ENCODE measurements at places on chromosomes 7 and 10.
A peak's percentile ranks its signal among the peaks of the same experiment; 100 is the strongest.

GRCh38 chr10:131474416-131474815 is 162.9 kb upstream of the TCERG1L start:
- DNase-seq, result no peak

DNA sequence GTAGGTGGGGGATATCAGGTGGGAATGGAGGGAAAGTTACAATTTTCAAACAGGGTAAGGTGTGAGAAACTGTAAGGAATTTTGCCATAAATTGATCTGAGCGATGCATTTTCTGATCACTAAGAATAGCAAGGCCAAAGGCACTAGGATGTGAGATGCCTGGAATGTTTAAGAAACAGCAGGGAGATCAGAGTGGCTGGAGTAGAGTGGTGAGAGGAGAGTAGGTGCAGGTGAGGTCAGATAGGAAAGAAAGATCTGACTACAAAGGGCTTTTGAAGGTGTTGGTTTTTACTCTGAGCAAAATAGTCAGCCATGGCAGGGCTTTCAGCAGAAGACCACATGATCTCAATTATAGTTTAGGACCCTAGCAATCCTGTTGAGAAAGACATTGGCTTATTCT is 55.0 kb downstream of the HDAC9 start:
- DNase-seq, result no peak

DNA sequence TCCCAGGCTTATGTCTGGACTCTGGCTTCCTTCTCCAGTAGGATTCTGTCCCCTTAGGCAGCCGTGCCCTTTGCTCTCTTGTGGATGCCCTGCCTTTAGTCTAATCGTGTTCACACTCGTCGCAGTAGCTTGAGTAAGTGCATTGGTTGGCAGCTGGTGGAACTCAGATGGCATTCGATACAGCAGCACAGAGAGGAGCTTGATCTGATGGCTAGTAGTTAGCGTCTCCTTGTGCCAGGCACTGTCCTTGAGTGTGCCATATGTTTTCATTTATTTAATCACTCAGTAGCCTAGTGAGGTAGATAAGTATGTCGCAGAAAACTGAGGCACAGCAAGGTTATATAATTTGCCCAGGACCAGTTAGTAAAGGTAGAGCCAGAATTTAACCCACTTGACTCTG is 18.2 kb upstream of the PARP12 start:
- DNase-seq, result no peak

DNA sequence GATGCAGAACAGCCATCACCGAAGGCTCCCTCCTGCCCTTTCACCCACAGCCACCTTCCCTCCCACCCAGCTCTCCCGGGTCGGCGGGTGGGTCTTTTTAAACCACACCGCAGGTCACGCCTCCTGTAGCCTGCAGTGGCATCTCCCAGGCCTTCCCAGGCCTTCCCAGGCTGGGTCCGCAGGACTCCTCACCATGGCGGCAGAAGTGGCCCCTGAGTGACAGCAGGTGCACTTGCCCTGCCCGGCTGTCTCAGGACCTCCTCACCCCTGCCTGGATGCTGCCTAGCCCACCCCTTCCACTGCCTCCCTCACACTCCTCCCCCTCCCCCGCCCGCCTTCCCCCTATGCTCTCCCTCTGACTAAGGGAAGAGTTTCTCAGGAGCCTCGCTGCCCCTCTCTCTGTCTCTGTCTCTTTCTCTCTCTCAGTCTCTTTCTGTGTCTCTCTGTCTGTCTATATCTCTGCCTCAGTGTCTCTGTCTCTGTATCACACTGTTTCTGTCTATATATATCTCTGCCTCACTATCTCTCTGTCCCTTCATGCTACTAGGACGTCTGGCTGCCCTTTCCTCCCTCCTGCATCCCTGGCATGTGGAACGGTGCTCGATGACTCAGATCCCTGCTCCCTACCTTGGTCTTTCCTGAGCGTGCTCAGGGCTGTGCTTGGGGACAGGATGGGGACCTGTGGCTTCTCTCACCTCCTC is 57.5 kb downstream of the GLRX3 start:
- no peak for DNase-seq

DNA sequence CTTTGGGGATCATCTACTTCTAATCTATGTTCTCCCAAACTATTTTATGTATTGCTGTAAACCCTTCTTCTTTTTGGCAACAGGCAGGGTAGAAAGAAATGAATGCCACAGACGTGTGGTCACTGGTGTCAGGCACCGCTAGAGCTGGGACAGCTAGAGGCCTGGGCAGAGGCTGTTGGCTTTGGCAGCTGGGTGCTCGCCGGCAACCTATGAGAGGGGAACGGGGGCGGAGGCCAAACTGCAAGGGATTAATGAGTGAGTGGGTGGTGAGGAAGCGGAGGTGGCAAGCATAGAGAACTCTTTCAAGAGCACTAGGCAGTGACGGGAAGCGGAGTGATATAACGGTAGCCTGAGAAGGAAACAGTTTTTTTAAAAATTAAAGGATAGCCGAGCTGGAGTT is 78.5 kb downstream of the CREB5 start:
- DNase-seq, result no peak

DNA sequence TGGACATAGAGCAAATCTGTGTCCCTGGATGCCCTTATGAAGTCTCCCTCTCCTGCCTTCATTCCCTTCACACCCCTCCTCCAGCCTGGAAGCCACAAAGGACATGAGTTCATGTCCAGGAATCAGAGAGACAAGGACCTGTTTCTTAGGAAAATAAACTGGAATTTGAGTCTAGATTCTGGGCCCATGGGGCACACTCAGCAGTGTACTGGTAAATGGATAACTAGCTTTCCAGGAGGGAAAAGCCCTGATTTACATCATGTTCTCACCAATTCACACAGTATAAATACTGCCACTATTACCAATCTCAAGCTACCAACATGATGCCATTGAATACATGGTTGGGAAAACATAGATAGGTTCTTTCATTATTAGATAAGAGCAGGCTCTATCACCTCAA is 9.9 kb downstream of the FAM237B start:
- DNase-seq, result no peak

DNA sequence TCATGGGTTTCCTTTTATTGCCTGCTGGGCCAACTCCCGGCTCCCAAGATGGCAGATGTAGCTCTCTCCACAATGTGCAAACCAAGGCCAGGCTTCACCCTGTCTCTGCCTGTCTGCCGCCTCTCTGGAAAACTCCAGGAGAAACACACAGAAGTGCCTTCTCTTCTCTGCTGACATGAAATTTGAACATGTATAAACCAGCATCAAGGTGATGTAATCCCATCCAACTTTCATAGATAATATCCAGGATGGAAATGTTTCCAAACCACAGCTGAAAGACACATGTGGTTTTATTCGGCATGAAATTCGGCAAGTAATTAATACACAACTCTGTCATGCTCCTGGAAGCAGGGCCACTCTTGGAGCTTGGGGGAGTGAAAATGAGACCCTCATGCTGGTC is 297.2 kb downstream of the C7orf25 start:
- no peak for DNase-seq

GRCh38 chr7:17690030-17690429 is 250.3 kb downstream of the SNX13 start:
- DNase-seq, result peak; percentile 12

- DNase-seq, result no peak
Measured at GRCh38 chr10:58173391-58173790, 94.3 kb downstream of the IPMK start.

- DNase-seq, result no peak
Measured at GRCh38 chr10:12186323-12186722, 9.4 kb downstream of the NUDT5 start.

GRCh38 chr10:46198516-46198915 is 88.3 kb upstream of the ANTXRL start:
- DNase-seq, result no peak

DNA sequence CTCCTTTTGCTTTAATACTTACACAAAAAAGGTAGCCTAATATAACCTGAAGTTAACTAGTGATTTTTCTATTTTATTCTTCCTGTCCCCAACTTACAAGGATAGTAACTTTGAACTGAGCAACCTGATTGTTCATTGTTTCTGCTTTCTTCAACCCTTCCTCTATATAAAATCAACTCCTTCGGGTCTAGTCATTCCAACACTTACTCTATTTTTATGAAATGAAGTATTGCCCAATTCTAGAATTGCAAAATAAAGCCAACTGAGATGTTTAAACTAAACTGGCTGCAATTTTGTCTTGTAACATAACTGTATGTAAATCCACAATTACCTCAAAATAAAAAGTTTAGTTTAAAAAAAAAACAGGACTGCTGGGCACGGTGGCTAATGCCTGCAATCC is 20.3 kb upstream of the DNA2 start:
- no peak for DNase-seq

DNA sequence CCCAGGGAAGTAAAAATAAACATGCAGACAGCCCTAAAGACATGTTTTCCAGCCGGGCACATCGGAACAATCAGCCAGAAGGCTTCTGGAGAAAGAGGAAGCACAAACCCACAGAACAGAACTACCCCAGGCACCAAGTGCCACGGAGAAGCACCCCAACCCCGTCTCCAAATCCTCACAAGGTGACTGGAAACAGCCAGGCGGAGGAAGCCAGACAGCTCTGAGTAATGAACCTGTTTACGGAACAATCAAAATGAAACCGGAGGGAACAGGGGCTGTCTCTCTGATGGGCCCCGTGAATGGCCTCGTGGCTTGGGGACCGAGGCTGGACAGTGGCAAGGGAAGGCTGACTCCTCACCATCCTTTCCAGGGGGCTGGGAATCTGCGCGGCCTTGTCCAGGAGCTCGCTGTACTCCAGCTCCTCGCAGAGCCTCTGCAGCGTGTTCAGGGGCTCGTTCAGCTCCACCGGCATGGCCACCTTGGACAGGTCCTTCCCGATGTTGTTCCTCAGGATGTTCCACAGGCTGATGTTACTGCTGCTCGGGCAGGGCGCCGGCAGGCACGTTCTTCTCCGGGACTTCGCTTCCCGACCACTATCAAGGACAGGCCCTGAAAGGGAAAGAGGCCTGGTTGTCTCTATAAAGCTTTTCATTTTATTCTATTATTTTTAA is 77.0 kb upstream of the GSDME start:
- peak; percentile 40 for DNase-seq

GRCh38 chr7:32385316-32385956 is 104.7 kb downstream of the LSM5 start:
- no peak for DNase-seq

DNA sequence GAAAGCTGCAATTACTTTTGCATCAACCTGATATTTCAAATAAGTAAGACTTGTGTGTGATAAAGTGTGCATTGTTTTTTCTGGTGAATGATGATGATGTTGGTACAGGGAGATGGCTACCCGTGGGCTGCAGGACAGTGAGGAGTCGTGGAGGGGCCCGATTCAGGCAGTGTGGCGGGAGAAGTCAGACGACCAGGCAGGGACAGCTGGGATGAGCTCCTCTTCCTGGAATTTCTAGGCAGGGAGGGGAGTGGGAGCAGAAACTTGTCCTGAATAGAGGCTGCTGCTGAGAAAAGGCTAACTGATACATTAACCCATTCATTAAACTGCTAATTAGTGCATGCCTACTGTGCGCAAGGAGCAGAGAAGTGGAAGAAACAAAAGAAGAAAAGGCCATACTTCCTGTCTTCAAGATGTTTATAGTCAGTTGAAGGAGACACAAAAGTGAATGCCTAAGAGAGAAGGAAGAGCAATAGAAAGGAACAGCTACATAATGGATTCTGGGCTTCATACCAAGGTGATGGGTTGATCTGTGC is 9.3 kb upstream of the GATAD1 start:
- no peak for DNase-seq

GRCh38 chr10:133275684-133276092 is 980 bp downstream of the ADAM8 start:
- peak; percentile 63 for DNase-seq

GRCh38 chr10:35043796-35044344 is 46.3 kb downstream of the CUL2 start:
- DNase-seq, result no peak

DNA sequence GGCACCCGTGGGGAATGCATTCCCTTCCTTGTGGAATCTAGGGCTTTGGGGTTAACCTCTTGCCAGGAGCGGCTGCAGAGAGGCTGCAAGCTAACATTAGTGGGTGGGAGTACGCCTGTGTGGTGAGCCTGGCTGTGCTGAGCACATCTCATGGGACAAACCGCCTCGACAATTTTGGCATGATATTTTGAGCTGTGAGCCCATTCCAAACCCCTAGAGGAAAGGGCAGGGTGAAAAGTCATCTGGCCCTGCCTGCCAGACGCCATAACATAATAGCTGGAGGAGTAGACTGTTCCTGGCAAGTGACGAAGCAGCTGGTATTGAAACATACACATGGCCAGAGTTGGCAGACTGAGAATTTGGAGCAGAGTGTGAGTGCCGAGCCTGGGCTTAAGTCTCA is 110.0 kb downstream of the TACC2 start:
- no peak for DNase-seq

DNA sequence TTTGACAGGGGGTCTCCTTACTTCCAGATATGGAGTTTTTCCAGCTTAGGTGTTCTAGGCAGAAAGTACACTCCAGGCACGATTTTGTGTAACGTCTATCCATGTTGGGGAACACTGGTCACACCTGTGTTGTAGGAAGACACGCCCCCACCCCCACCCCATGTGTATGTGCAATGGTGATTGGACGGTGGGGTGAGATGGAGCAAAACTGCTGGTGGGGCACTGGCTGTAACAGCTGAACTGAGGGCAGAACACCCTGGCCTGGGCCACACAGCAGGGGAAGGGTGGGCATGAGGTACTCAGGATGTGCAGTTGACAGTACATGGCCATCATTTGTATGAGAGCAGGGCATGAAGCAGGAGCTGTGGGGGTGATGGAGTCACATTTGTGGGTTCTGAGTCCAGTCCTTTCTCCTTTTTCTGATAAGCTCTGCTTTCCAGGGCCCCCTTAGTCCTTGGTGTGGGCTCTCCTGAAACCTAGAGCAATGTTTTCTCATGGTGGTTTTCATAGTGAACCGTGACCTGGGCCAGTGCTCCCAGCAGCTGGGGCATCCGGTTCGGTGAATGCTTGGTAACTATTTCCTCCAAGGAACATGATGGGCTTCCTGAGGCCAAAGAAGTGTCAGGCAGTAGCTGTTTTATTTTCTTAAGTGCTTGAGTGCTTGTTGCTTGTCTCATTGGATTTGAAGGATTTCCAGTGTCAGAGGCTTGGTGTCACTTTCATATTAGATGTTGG is 63.4 kb upstream of the AQP1 start:
- no peak for DNase-seq

GRCh38 chr7:135508883-135509588 is 866 bp downstream of the CNOT4 start:
- peak; percentile 4 for DNase-seq

- no peak for DNase-seq
Measured at GRCh38 chr7:27873981-27874957, 134.3 kb downstream of the TAX1BP1 start.

- DNase-seq, result no peak
Measured at GRCh38 chr7:118590107-118590506, 365.6 kb downstream of the ANKRD7 start.

DNA sequence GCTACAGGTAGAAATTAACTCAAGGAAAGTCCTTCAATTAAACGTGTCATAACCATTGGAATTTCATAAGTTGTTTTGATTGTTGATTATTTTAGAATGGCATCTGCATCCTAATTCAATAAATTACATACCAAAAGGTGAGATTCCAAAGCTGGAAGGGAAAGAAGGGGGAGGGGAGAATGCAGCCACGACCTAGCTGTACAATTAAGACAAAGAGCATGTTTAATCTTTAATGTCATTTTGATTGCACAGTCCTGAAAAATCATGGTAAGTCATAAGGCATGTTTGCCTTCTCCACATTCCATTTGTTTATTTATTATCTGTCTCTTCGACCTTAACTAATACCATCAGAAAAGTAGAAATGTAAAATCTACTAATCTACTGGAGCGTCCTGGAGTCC is 358.1 kb downstream of the FRMD4A start:
- no peak for DNase-seq
